D341Med (cell line): ENCODE measurements at places on chromosomes 16 and 17.

GRCh38 chr17:4947411-4948165, 742 bp downstream of the PFN1 start:
- DNase-seq, result peak; percentile 63

DNA sequence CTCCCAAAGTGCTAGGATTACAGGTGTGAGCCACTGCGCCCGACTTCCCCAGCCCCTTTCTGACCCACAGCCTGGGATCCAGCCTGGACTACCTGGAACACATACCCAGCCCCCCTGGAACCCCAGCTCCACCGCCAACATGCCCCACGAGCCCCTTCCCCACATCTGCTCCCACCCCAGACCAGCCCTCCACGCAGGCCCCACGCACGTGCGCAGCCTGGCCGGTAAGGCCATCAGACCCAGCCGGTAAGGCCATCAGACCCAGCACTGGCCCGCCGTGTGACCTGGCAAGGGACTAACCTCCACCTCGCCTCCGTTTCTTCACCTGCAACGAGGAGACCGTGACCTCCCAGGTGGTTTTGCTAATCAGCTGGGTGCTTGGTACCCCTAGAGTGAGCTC, 46.5 kb downstream of the RPH3AL start:
- DNase-seq, result no peak

GRCh38 chr17:63376949-63377348, 69.2 kb downstream of the CYB561 start:
- DNase-seq, result no peak

GRCh38 chr16:82580298-82580890, 46.4 kb upstream of the CDH13 start:
- peak; percentile 55 for DNase-seq

- no peak for DNase-seq
Observed at GRCh38 chr17:43395165-43395564, 3.6 kb upstream of the ARL4D start.

DNA sequence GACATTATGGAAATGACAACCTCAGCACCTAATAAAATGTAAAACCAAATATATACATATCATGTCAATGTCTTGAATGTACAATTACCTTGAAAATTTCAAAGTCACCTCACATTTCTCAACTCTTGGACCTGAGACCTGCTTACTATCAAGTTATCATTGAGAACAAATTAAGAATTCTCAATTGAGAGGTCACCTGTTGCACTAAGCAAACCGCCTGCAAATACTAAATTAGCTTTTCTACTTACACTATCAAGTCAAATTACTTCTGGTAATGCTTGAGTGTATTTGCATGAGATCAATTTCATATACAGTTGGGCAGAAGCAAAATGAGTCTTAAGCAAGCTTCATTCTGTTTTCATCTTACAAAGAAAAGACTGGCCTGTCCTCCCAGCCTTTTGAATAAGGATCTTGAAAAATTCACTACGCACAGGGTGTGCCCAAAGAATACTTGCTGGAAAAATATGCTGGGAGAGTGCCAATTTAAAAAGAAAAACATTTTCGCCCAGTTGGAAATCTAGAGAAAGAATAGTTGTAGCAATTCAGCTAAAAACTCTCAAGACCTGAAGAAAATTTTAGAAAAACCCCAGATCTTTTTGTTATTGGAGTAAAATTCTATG, 35.7 kb downstream of the KANSL1 start:
- no peak for DNase-seq

DNA sequence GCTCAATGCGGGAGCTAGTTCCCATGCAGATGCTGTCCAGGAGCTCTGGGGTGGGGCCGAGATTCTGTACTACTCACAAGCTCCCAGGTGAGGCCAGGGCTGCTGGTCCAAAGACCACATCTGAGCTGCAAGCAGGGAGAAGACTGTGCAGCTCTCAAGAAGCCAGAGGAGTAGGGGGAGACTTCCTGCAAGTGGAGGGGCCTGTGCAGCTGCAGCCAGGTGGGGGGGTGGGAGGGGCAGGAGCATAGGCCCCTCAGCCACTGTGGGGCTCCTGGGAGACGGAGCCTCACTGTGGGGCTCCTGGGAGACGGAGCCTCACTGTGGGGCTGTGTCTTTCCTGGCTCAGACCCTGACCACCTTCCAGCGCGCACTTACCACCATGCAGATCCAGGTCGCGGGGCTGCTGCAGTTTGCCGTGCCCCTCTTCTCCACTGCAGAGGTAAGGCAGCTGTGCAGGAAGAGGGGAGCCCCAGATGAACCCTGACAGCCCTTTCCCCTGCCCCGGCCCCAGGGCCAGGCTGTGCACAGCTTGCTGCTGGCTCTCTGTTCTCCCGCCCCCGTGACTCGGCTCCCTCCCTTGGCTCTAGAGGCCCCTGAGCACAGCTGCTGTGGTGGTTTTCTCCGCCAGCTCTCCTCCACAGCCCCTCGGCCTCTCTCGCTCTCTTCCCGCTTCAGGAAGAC, 24.3 kb upstream of the DNAI2 start:
- DNase-seq, result no peak

DNA sequence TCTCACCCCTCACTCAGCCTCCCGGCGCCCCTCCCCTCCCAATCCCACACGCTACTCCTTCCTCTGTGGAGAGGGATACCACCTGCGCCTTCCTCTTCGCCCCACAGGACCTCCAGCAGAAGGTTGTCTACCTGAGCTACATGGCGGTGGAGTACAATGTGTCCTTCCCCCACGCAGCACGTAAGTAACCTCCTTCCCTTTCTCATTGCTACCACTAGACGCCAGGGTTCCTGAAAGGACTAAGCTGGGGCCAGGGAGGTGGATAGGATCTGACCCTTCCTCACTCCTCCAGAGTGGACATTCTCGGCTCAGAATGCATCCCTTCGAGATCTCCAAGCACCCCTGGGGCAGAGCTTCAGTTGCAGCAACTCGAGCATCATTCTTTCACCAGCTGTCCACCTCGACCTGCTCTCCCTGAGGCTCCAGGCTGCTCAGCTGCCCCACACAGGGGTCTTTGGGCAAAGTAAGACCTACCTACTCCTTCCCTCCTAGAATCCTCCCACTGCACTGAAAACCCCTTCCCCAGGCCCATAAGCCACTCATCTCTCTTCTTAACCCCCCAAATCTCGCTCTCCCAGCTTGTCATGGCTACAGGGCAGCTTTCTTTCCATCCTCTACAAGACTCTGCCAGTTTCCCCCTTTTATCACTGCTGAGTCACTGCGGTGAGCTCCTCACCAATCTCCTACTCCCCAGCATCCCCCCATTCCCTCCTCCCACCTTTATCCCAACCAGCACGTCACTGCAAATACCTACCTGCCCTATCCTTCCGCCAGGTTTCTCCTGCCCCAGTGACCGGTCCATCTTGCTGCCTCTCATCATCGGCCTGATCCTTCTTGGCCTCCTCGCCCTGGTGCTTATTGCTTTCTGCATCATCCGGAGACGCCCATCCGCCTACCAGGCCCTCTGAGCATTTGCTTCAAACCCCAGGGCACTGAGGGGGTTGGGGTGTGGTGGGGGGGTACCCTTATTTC, 1.5 kb downstream of the CD68 start:
- no peak for DNase-seq

GRCh38 chr17:17783825-17784656, 52.7 kb downstream of the SREBF1 start:
- DNase-seq, result peak; percentile 59

GRCh38 chr17:32609085-32609484, 122.3 kb downstream of the CDK5R1 start:
- peak; percentile 86 for DNase-seq

GRCh38 chr16:74305978-74306784, 9.6 kb downstream of the PSMD7 start:
- DNase-seq, result no peak

DNA sequence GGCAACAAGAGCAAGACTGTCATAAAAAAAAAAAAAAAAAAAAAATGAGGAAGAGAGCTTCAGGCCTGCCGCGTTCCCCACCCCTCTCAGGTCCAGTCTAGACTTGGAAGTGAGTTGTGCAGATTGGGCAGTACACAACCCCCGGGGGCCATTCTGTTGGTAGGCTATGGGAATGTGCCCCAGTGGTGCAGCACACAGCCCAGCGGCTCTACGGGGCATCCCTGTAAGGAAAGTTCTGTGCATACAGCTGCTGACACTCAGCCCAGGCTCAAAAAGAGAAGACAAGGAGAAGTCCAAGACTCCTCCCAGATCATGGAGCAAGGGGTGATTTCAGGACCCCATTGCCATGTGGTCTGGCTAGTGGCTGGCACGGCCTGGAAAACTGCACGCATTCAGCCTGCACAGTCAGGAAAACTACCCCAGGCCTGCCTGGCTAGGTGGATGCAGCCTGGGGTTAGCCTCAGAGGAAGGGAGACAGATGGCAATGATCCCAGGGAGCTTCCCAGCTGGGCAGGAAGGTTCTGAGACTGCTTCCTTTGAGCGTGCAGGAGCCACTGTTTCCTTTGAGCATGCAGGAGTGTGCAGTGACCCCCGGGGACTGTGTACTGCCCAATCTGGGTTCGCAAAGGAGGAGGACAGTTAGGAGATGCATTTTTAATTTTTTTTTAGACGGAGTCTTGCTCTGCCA, 44.8 kb downstream of the PECAM1 start:
- DNase-seq, result no peak

GRCh38 chr16:86072328-86073102, 173.6 kb downstream of the IRF8 start:
- peak; percentile 77 for DNase-seq

GRCh38 chr17:42886283-42887176, 14.1 kb upstream of the G6PC1 start:
- no peak for DNase-seq

GRCh38 chr17:83002118-83002805, 77.1 kb upstream of the METRNL start:
- peak; percentile 30 for DNase-seq

DNA sequence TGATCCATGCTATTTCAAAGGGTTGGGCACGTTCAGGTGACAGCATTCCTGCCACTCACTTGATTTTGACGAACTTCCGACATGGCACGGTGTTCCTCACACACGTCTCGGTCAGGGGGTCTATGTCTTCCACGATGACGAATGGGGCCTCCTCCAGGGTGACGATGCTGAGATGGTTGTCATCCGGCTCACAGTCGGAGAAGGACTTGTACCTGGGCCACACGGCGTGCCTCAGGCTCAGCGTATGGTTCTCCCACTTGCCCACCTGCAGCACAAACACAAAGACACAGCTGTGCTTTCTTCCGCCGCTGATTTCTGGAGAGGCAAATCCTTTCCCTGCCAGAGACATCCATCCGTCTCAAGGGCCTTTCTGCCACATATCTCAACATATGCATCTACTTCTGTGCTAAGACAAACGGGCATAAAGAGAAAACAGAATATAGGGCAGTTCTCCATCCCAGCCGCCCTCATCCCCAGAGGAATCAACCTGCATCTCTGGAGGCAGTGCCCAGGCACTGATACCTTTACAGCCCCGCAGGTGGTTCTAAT, 332.5 kb downstream of the GRIN2A start:
- DNase-seq, result no peak

DNA sequence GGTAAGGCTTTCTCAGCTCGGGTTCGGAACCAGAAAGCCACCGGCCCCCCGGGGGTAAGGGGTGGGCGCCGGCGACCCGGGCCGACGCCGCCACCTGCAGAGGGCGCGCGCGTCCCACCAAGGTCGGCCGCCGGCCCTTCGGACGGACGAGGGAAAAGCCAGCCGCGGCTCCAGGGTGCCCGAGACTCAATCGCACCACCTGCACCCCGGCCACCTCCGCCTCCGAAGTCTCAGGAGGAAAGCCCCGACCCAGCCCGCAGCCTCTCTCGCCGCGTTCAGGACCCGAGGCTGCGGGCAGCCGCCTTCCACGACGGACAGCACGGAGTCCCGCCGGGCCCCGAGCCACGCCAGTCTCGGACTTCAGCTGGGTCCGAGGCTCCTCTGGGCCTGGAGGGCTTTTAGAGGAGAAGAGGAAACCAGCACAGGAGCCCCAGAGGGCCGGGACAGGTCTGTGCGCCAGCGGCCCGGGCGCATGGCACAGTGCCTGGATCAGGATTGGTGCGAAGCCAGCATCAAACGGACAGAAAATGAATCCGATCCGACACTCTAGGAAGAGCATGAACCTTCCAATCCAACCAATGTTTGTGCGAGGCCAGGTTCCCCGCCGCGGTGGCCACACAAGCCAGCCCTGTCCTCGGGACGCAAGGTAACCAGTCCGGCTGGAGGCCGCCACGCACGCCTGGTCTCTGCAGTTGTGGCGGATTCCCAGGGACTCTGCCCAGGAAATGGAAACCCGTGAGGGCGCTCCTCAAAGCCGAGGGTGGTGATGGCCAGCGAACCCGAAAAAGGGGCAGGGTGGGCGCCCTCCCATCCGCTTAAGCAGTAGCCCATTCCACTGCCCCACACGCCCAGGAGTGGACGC, 6.7 kb downstream of the CBX8 start:
- DNase-seq, result peak; percentile 96

DNA sequence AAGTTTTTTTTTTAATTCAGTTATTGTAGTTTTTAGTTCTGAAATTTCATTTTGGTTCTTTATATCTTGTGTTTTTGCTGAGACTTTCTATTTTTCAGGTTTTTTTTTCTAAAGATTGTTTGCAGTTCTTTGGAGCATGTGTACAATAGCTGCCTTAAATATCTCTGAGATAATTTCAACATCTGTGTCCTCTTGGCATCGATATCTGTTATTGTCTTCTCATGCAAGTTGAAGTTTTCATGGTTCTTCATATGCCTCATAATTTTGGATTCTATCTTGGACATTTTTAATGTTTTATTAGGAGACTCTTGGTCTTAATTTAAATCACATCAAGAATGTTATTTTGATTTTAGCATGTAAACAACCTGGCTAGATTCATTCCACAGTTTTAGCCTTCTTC, 22.8 kb downstream of the COX11 start:
- no peak for DNase-seq

- no peak for DNase-seq
Observed at GRCh38 chr17:2801841-2802240, 5.6 kb downstream of the RAP1GAP2 start.
